ENCODE measurements at places on chromosomes 2 and 18.

DNA sequence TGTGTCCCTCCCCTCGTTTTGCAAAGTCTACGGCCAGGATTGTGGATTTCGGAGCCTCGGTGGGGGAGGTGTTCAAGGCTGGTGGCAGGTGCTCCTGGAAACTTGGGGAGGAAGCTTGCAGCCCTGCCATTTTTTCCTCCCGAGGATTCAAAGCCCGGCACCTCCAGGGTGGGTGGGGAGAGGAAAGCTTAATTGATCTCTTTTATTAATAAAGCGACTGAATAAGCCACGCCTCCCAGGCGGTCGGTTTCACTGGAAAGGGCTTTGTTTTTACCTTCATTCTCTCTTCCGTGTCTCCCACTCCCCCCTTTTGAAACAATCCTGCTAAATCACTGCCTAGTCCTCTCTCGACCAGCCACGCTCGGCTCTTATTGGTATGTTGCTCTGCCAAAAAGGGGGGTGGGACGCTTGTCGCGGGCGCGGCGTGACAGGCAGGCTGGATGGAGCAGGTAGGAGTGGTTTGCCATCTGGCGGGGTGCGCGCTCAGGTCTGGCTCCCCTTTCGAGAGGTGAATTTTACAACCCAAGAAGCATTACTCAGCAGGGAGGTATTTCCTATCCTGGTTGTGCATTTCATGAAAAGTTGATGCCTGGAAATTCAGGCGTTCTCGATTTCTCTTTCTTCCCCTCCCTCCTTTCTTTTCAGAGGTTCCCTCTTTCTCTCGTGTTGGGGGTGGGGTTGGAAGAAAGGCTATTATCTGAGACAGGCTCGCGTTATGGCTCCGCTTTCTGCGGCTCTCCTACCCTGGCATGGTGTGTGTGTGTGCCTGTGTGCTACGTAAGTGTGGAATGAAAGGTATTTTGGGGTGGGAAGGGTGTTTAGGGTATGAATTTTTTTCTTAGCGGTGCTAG, 1.4 kb downstream of the NEDD4L start:
- DNase-seq: no peak

GRCh38 chr2:223221139-223221835, 169.3 kb downstream of the KCNE4 start:
- DNase-seq: no peak

- no peak for DNase-seq
Measured at GRCh38 chr18:76498064-76498463, 3.0 kb upstream of the ZNF516 start.

DNA sequence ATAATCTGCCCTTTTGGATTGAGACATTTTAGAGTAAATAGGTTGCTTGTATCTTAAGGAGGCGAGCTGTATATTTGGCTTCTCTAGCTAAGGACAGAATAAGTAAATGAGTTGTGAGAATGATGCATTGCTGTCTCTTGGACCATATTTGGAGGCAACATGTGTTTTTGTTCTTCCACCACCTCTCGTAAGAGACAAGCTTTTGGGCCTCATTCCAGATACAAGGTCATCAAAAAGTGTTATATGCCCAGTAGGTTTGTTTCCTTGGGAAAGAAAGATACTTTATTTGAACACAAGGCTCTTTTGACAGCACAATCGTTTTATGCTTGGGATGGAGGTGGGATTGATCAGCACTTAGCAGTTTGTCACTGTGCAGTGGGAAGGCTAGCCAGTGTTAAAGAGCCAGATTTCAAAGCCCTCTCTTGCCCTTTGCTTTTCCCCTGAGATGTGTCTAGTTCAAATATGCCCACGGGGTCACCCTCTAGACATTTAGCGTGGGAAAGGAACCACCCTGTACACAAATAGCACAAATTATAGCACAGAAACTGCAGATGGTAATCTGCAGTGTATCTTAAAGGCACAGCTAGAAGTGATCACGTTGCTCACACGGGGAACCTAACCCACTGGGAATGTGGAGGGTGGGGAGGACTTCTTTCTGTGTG, 131.3 kb downstream of the MAP4K4 start:
- DNase-seq: no peak

GRCh38 chr18:56580026-56580425, 58.4 kb downstream of the TXNL1 start:
- no peak for DNase-seq

DNA sequence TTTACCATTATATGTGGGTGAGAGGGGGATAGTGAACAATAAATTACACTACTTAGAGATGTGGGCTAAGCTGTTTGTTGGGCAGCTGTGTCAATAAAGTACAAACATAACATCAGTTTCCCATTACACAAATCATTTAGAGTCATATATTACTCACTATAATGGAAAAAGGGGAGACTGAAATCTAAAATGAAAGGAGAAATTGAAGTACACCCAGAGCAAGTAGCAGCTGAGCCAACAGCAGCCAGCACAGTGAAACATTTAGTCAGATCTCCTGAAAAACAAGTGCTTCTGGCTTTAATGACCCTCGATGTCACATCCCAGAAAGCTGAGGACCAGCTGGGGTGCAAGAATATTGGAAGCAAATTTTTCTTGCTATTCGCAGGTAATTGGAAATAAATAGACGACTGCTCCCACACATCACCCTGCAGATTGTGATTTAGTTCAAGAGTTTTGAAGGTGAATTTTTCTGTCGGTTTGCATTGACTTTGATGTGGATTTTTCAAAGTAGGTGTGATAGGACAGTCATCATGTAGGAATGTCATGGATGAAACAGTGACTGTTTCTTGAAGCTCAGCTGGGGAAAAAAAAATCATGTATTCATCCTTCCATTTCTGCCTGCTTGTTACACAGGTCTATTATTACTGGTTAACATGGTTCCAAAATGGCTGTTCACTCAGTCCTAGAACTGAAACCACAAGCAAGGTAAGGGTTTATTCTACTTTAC, 1607.3 kb upstream of the CELF4 start:
- DNase-seq: no peak

- no peak for DNase-seq
Measured at GRCh38 chr2:196941398-196942078, 15.0 kb upstream of the PGAP1 start.

GRCh38 chr2:30869988-30870387, 62.7 kb upstream of the CAPN13 start:
- DNase-seq: no peak

DNA sequence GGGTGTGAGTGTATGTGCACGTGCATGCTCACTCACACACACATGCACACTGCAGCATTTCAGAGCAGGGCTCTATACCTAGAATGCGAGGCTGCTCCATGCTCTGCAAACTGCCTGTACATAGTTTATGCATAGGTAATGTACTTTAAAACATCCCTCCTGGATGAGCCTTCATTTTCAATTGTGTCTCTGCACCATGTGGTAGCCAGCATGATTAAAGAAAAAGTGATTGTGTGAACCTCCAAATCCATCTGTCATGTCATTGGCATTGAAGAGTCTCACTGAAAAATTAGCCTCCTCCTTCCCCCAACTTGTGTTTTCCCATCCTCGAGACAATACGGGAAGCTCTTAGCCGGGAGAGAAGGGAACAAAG, 120.9 kb upstream of the SPATS2L start:
- no peak for DNase-seq

GRCh38 chr2:53787614-53788289, 908 bp downstream of the ERLEC1 start:
- DNase-seq: no peak

GRCh38 chr2:237714690-237715458, 83.7 kb upstream of the RBM44 start:
- DNase-seq: no peak

DNA sequence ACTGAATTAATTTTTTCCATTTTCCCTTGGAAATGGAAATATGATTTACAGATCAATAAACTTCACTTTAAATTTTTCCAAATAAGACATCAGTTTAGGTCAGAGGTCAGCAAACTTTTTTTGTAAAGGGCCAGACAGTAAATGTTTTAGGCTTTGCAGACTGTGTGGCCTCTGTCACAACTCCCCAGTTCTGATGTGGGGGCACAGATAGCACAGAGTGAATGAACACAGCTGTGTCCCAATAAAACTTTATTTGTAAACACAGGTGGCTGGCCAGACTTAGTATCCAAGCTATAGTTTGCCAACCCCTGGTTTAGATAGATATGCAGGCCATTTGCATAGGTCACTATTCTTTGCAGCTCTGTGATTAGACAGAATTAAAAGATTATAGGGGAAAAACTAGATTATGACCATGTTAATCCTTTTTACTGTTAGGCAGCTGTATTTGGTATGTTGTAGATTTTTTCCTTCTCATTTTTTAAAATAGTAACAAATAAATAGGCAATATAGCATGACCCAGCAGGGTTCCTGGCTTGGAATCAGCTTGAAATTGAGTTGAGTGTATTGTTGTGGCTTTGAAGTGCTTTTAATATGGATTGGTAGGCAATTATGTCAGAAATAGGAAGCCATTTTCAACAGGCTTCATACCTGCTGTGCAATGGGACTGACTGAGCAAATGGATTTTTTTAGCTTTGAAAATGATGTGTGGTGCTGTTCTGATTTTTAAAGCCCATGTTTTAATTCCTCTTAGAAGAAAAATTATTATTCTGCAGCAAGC, 59.7 kb downstream of the WDSUB1 start:
- no peak for DNase-seq

DNA sequence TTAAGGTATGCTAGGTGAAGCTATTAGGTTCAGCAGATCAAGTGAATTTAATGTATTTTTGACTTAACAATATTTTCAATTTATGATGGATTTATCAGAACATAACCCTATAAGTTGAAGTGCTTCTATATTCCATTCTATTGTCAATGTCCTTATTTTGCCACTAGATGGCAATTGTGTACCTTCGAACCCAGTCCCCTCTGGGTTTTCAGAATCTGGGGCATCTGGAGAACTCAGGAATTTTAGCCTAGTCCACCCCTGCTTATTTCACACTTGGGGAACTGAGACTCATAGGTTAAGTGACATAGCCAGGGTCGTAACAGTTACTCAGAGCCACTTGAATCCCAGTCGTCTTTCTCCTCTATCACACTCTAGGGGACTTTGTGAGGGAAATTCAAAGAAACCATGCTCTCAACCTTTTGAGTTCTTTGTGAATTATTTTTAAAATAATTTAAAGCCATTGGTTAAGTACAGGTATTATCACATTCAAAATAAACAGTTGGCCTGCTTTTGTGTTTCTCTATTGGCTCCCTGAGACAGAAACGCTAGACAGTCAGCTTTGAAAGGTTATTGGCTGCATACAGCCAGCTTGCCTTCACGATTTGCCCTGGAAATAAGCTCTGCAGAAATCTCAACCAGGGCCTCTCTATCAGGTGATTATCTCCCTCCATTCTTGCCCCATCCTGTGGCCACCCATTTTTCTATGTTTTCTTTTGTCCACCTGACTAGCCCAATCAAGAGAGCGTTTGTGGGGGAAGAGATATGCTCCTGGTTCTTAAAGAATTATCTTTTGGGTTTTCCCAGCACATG, 145.0 kb downstream of the TTC27 start:
- no peak for DNase-seq

- DNase-seq: no peak
Measured at GRCh38 chr18:8634508-8634907, 25.3 kb downstream of the RAB12 start.

DNA sequence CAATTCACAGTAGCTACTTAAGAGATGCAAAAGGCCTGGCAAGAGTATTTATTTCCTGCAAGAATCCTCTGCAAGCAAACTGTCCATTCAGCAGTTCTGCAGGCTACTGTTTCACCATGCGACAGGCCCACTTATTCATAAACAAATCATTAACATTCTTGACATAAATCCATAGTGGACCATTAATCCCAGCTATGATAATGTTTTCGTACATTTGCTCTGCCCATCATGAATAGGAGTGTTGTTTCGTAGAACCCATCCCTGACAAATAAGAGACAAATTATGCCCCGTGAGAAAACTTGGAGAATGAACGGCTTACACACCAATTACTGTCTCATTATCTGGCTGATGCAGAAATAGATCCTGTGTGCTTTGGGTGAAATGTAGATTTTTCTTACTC, 65.4 kb downstream of the PID1 start:
- DNase-seq: no peak
